Placental epithelial cell (primary cell): ENCODE measurements at places on chromosomes 1 and 21. TPM values are rescaled to one million over a fixed set of nuclear protein-coding genes. Genes with fewer than 3 reads are reported as not detected.

Gene METTL18
- 8.9 and 9.4 TPM in 2 replicates for total RNA-seq

Gene SYCP1
- total RNA-seq = not detected in 2 replicates

Gene LEFTY2
- total RNA-seq = not detected in 2 replicates

Gene AMY1C
- total RNA-seq = not detected in 2 replicates

Gene KRTAP11-1
- not detected in 2 replicates for total RNA-seq

Gene DMBX1
- not detected in 2 replicates for total RNA-seq

Gene RBP7
- 4.6 and 5.5 TPM in 2 replicates for total RNA-seq

Gene CHAF1B
- total RNA-seq = 2.4 and 3.5 TPM in 2 replicates

Gene CLCNKA
- not detected in 2 replicates for total RNA-seq

Gene NECTIN4
- 47.5 and 187 TPM in 2 replicates for total RNA-seq

Gene ST7L
- total RNA-seq = 8.9 and 14.5 TPM in 2 replicates

Gene TIE1
- total RNA-seq = not detected in 2 replicates

Gene ASCL5
- not detected in 2 replicates for total RNA-seq

Gene DIO1
- not detected in 2 replicates for total RNA-seq

Gene DCAF8
- total RNA-seq = 80.0 and 102 TPM in 2 replicates

Gene FCRL1
- not detected in 2 replicates for total RNA-seq

Gene OVAAL
- not detected in 2 replicates for total RNA-seq

Gene SHISAL2A
- total RNA-seq = 0.76 and 1.6 TPM in 2 replicates

Gene OR2L3
- total RNA-seq = not detected in 2 replicates

Gene UMODL1
- not detected in 2 replicates for total RNA-seq

Gene C1orf185
- not detected in 2 replicates for total RNA-seq

Gene KIAA0040
- total RNA-seq = 13.7 and 37.3 TPM in 2 replicates

Gene CALML6
- total RNA-seq = 0.22 and 1.2 TPM in 2 replicates
